ENCODE measurements at places on chromosomes 16 and 17.

DNA sequence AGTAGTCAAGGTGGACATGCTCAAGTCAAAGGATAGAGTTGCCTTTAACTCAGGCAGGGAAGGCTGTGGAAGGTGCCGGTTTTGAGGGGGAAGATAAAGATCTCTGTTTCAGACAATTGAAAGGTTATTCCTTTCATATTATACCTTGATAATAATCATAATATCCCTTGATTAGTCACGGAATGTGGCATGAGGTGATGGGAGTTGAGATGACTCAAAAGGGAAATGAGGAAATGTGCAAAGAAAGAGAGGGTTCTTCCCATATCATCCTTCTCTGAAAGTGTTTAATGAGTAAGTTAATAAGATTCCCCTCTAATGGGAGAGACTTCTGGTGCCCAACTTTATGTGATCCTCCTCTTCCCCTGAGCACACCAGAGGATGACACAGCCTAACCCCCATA, 43.1 kb upstream of the HS3ST2 start:
- no peak for DNase-seq

DNA sequence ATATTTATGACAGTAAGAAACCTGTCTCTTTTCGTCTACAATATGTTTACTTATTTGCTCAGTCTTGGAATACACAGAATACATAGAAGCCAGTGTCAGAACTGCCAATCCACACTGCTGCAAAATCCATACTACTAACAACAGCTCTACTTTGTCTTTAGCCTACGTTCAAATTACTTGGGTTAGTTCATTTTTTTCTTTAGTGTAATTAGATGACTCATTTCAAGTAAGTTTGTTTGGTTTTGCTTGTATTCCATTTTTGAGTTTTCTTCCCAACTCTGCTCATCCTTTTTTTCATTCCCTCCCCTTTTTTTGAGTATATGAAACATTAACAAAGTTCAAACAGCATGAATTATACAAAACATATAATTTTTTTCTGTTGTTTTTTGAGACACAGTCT, 16.9 kb downstream of the CMC2 start:
- DNase-seq: no peak

- no peak for DNase-seq
Observed at GRCh38 chr16:69077251-69077650, 28.2 kb upstream of the HAS3 start.

GRCh38 chr17:78901806-78902205, 1.2 kb downstream of the CEP295NL start:
- DNase-seq: no peak

DNA sequence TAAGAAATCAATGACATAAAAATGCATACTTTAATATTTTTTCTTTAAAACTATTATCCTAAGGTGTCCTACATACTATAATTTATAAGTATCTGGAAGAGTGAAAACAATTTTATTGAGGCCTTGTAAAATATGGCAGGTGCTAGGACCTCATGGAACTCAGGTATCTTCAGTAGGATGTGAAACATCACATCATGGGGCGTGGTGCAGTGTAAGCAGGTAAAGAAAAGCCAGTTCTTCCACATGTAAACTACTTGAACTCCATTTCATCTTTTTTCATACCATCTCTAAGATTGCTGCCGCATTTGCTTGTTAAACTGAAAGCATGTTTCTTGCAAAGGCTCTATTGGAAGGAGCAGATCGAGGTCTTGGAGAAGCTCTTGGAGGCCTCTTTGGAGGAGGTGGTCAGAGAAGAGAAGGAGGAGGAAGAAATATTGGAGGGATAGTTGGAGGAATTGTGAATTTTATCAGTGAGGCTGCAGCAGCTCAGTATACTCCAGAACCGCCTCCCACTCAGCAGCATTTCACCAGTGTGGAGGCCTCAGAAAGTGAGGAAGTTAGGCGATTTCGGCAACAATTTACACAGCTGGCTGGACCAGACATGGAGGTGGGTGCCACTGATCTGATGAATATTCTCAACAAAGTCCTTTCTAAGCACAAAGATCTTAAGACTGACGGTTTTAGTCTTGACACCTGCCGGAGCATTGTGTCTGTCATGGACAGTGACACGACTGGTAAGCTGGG, at the start of gene CAPNS2:
TSS of gene CAPNS2 (plus strand) at position 253 of the 744 bp plus-strand sequence. CDS start at position 326, 73 bp downstream.
- no peak for DNase-seq
